ENCODE measurements at places on chromosomes 5 and 9. TPM values are rescaled to one million over a fixed set of nuclear protein-coding genes. Genes with fewer than 3 reads are reported as not detected.
A peak's percentile ranks its signal among the peaks of the same experiment; 100 is the strongest.

DNA sequence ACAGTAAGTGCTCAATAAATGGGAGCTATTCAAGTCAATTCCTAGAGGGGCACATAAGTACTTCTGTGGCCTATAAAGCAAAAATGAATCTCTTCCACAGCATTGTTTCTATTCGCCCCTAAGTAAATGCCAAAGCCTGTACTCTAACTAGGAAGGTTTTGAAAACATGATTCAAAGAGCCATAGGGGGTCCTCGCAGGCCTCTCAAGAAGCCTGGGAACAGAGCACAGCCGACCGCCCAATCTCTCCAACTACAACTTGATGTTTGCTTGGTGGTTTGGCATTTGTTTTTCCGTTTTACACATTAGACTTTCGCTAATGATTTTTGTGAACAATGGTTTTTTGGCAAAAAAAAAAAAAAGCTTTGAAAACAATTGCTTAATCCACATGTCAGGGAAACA lies 19.4 kb downstream of the EFNA5 start:
- H3K4me3 ChIP-seq = no peak overlapping the region
- no peak for DNase-seq
- no peak overlapping the region for H3K27ac ChIP-seq
- H3K36me3 ChIP-seq = no peaks in the 10 kb centered on the region

DNA sequence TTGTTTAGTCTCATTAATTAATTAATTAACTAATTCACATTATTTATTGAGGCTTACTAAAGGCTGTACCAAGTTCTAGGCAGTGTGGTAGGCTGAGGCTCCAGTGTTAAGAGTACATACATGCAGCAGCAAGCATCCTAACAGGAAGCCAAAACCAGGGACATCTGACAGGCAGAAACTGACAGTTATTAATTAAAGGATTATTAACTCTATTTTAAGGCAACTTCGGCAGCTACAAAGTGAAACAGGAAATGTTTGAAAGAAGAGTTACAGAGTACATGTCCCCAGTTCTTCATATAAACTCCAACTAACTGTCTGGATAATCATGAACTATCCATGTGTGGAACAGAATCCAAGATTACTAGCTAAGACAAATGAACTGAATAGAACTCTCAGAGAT lies 39.3 kb upstream of the GABRB2 start:
- DNase-seq = no peak
- H3K27me3 ChIP-seq = no peaks in the 10 kb centered on the region
- H3K36me3 ChIP-seq = no peaks in the 10 kb centered on the region
- no peak overlapping the region for H3K4me3 ChIP-seq
- no peak overlapping the region for H3K27ac ChIP-seq

The CTNNAL1 gene
- 18.7 TPM for polyA plus RNA-seq

DNA sequence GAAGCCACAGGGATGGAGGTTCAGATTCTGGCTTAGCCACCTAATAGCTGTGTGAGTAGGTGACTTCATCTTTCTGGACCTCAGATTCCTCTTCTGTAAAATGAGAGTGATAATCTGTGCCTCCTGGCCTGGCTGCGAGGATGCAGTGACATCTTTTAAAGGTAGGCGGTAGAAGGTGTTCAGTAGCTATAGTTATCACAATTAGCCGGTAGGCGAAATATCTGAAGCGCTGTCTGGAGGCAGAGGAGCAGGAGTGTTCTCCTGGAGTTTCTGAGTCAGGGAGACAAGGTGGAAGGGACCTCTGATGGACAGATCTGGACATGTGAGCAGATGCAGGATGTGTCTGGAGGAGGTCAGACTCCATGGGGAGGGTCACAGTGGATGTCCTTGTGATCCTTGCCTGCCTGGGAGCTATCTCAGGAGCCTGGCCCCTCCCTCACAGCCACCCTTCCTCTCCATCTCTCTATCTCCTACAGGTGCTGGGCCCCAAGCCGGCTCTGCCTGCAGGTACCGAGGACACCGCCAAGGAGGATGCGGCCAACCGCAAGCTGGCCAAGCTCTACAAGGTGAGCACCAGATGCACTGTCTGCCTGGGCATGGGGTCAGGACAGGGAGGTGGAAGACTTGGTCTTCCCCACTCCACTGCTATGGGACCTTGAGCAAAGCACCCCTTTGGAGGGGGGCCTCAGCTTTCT lies 45.6 kb downstream of the GSN start:
- H3K27me3 ChIP-seq = no peaks in the 10 kb centered on the region
- H3K27ac ChIP-seq = peak overlapping the region; percentile 20
- no peak overlapping the region for H3K4me3 ChIP-seq

- DNase-seq = no peak
- no peak overlapping the region for H3K4me3 ChIP-seq
- H3K27me3 ChIP-seq = no peaks in the 10 kb centered on the region
- H3K27ac ChIP-seq = no peak overlapping the region
These were observed 36.0 kb downstream of the FAM78A start for GRCh38 chr9:131240047-131240921.

All from sigmoid colon (tissue), 7 donors.